ENCODE measurements at places on chromosomes 13 and 19.

DNA sequence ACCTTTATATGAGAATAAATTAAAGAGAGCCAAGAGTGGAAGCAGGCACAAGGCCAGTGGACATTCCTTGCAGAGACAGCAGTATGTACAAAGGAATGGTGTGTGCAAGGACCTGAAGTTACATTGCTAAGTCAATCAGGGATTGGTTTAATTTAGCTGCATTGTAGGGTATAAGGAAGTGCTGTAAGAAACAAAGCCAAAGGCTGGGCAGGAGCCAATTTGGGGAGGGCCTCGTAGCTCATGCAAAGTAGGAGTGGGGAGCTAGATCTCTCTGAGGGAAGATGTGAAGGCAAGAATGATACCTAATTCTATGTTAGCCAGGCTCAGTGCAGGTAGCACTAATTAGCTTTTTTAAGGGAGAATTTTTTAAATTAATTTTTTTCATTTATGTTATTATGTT, 76.7 kb downstream of the SLAIN1 start:
- no peak for DNase-seq

- DNase-seq: no peak
Measured at GRCh38 chr13:98054301-98054700, 88.6 kb upstream of the FARP1 start.

DNA sequence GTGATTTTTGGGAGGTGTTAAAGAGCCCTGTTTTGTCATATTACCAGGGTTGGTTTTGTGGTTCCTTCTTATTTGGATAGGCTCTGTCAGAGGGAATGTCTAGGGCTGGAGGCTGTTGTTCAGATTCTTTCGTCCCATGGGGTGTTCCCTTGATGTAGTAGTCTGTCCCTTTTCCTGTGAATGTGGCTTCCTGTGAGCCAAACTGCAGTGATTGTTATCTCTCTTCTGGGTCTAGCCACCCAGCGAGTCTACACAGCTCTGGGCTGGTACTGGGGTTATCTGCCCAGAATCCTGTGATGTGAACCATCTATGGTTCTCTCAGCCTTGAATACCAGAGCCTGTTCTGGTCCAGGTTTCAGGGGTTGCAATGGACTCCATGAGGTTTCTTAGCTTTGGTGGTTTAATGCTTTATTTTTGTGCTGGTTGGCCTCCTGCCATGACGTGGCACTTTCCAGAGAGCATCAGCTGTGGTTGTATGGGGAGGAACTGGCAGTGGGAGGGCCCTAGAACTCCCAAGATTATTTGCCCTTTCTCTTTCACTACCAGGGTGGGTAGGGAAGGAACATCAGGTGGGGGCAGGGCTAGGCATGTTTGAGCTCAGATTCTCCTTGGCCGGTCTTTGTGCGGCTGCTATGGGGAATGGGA, 78.8 kb downstream of the SPRY2 start:
- DNase-seq: no peak

- no peak for DNase-seq
Measured at GRCh38 chr19:52227980-52228379, 38.1 kb downstream of the PPP2R1A start.

DNA sequence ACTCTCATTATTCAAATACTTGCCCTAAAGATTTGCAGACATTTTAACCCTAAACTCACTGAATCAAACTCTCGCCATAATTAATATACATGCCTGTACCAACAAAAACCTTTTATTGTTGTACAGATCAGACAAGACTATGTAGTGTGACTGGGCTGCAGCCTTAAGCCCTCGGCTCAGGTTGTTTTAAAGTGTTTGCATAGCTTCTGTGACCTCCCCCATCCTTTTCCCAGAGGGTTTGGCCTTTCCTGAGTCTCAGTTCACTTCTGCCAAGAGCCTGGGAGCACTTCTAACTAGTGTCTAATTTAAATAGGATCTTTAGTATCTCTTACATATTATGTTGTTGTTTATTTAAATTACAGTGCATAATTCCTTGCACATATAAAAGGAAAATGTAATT, 158.2 kb downstream of the HS6ST3 start:
- no peak for DNase-seq

GRCh38 chr13:113171250-113172125, 13.0 kb downstream of the PROZ start:
- DNase-seq: no peak

- no peak for DNase-seq
Measured at GRCh38 chr19:5627395-5627904, 4.6 kb downstream of the SAFB start.

DNA sequence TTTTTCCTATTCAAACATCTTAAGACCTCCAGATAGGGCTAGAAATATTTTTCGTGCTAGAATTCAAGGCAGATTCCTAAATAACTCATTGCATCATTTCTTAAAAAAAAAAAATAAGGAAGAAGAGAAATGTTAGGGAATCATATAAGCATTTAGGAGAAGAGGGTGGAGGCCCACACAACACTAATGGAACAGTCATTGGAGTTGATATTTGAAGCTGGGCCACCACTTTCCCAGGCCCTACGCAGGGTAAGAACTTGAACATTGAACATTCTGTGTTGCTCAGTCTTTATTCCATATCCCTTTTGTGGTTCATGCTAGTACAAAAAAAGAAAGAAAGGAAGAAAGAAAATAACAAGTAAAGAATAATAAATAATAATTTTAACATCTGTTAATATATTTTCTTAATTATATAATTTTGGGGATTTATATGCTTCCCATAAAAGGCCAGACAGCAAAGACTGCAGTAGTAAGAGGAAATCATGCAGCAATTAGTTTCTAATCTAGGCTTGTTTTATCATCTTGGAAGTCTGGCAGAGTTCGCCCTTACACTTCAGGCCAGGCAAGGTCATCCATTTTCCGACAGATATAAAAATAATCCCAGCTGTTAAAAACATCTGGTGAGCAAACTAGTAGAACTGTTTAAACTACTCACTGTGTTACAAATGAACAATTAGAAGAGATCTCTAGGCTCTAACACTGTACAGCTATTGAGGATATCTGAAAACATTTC, 127.7 kb downstream of the FRY start:
- DNase-seq: no peak

GRCh38 chr19:29663861-29664752, 1.2 kb upstream of the PLEKHF1 start:
- no peak for DNase-seq

GRCh38 chr13:54165581-54166215, 1137.1 kb downstream of the OLFM4 start:
- no peak for DNase-seq

DNA sequence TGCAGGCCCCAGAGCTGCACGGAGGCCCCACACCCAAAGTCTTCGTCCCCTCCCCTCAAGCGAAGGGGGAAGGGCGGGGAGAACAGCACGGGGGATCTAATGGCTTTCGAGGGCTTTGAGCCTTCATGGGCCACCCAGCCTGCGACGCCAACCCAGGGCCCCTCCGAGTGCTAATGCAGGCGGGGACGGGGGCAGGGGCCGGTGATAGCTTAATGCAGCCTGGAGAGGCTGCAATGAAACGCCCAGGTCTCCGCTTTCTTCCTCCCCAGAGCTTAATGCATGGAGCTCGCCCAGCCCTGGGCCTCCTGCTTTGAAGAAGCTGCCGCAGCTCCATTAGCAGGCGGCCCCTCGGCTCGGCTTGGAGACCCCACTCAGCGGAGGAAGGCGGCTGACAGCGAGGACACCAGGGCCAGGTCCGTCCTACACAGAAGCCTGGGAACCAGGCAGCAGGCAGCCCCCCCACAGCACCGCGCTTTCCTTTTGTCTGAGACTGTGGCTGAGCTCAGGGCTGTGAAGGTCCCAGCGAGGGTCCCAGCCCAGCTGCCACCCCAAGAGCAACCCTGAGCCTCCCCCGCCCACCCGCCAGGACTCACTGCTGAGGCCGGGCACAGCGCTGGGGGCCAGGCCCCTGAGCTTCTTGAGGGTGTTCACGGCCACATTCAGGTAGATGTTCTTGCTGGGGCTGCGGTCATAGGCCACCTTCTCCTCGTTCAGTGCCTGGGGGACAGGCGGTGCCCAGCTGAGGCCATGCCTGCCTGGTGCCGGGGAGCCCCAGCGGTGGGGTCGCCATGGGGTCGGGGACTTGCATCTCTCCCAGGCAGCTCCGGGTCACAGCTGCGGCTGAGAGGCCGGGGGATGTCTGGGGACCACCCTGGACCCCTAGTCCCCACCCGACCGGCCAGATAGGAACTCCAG, 7.5 kb upstream of the ATP8B3 start:
- DNase-seq: no peak

- no peak for DNase-seq
Measured at GRCh38 chr19:17220207-17220758, 5.1 kb downstream of the USE1 start.

DNA sequence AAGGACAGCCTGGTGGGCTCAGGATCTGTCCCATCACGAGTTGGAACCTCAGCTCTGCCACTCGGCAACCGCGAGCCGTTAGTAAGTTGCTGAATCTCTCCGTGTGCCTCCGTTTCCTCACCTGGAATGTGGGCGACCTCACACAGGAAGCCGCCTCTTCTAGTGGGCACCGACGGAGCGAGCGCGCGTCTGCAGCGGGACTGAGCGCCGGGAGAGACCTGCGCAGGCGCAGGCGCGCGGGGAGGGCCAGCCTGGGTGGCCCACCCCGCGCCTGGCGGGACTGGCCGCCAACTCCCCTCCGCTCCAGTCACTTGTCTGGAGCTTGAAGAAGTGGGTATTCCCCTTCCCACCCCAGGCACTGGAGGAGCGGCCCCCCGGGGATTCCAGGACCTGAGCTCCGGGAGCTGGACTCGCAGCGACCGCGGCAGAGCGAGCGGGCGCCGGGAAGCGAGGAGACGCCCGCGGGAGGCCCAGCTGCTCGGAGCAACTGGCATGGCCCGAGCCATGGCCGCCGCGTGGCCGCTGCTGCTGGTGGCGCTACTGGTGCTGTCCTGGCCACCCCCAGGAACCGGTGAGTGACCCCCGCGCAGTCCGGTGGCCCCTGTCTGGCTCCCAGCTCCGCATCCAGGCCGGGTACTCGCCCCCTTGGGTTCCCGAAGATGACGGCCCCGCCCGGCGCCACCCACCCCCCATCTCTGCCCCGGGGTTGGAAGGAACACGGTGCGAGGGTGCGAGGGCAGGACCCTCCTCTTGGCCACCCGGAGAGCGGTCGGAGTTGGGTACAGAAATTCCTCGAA, at the start of gene PVR:
PVR (plus strand) TSS at position 306 of the 797 bp plus-strand sequence; CDS start at position 493, 187 bp downstream.
- peak; percentile 56 for DNase-seq

- no peak for DNase-seq
Measured at GRCh38 chr13:92727118-92727517, 499.5 kb upstream of the GPC6 start.

DNA sequence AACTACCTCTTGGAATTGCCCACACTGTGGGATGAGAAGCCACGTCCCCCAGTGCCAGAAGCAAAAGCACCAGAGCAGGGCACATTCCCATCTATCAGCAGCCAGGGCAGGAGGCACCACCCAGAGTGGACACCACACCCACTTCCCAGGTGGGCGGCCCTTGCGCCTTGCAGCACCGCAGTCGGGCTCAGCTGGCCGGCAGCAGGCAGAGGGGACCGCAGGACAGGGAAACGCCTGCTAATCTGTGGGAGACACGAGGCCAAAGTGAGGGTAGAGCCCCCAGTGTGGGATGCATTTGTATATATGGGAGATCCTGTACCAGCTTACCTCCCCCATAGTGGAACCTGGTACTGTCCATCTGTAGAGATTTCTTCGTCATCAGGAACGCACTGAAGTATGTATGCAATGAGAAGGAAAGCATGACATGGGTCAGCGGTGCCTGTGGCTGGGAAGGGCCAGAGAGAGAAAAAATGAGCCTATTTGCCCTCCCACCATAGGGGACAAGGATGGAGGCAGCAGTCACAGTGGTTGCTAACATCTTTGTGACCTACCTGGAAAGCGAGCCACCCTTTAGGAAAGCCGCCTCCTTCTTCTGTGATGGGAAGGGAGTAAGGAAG, 30.9 kb upstream of the NPAS1 start:
- no peak for DNase-seq

DNA sequence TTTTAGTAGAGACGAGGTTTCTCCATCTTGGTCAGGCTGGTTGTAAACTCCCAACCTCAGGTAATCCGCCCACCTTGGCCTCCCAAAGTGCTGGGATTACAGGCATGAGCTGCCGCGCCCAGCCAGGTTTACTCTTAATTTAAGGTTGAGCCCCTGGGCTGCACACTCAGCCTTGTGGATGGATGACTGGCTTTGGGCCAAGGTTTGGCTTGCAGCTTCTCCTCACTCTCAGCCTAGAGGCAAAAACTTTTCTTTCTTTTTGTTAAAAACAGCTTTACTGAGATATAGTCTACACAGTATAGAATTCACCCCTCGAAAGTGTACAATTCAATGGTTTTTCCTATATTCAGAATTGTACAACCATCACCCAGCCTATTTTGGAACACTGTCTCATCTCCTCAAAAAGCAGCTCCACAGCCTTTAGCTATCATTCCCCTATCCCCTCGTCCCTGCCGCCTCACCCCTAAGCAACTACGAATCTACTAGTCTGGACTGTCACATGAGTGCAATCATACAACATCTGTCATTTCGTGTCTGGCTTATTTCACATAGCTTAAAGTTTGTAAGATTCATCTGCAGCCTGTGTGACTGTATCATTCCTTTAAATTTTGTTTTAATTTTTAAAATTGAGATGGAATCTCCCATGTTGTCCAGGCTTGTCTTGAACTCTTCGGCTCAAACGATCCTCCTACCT, 14.5 kb upstream of the TSPAN16 start:
- no peak for DNase-seq

DNA sequence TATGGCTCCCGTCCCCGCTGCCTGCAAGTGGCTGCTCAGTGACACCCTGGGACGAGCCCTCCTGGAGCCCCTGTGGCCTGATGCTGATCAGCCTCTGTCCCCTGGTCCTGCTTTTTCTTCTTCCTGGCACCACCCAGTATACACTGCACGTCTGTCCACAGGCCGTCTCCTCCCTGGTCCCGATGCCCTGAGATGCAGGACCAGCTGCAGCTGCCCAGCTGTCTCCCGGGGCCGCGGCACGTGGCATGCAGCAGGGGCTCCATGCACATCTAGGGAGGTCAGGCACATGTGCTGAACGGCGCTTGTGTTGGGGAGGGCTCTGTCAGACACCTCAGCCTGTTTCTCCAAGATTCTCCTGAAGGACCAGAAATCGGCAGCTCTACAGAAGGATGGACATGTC, 30.2 kb downstream of the ZFR2 start:
- no peak for DNase-seq

GRCh38 chr19:53553865-53554791, 16.2 kb downstream of the ZNF331 start:
- DNase-seq: peak; percentile 59

GRCh38 chr13:31213651-31214289, 14.0 kb downstream of the B3GLCT start:
- no peak for DNase-seq

DNA sequence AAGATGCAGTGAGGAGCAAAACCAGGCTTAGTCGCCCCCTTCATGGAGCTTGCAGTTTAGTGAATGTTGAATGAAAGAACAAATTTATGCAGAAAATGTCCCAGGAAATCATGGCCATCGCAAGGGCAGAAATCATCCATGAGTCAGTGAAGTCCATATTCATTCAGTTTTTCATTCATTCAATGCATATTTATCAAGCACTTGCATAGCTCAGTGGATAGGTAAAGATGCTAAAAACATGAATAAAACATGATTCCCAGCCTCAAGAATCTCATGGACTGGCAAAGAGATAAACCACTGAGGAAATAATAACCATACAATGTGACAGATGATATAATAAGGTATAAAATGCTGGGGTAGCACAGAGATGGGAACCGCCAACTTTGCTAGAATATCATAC, 58.8 kb downstream of the HSPH1 start:
- no peak for DNase-seq

GRCh38 chr19:52936151-52936953, 13.1 kb upstream of the ZNF888 start:
- no peak for DNase-seq
